Fibroblast of gingiva (primary cell): ENCODE measurements at places on chromosomes 1 and 21.

DNA sequence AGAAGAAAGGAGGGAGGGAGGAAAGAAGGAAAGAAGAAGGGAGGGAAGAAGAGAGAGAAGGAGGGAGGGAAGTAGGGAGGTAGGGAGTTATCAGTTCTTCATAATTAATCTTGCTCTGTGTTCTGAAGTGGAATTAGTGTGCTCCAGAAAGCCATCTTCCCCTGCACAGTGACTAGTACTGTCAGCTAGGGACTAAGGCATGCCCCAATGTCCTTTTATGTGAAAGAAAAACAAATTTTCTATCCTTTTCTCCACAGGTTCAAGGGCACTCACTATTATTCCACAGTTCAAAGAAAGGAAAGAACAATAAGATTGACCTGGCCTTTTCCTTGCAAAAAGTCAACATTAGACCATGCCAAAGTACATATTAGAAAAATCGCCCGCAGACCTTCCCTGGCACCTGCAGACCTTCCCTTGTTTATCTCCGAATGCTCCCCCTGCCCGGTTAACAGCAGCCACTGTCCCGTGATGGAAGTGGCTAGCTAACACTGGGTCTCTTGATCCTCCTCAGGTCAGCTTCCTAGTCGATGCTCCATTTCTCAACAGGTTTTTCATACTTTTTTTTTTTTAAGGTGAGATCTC is 107.2 kb upstream of the EDEM3 start:
- no peak for DNase-seq

DNA sequence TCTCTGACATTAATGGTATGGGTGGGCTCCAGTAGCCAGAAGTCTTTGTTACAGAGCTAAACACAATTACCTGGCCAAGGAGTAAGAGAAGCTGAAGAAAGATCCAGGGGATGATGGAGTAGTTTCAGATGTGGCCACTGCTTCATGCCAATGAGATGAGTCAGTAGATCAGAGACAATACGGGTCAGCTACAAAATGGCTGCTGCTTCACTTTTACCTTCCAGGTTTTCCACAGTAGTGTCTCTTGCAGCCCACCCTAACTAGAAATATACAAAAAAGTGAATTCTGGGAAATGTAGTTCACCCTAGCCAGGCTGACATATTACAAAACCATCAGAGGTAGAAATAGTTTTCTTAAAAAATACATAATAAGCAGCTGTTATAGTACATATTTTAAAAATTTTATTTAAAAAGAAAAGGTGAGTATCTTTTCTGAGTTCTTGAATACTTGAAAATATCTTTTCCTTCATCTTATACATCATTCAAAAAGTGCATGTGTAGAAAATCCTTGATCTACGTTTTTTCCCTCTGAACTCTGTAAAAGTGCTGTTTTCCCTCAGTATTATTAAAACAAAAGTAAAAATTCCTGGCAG is 36.1 kb downstream of the LRIF1 start:
- no peak for DNase-seq

GRCh38 chr1:58991305-58991704 is 207.5 kb upstream of the JUN start:
- no peak for DNase-seq

DNA sequence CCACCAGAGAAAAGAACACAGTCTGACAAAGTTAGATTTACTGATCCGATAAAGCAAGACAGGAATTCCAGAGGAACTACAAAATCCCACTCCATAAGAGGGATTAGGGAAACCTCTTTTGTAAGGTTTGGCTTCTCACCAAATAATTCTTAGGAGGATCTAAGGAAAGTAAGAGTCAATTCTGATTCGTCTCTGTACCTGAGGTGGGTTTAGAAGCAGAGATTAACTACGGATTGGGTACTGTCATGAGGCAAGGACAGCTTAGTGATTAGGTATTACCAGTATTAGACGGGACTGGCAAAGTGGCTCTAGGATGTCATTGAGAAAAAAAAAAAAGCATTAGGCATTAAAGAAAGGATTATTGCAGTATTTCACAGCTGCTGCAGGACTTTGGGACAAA is 371.7 kb upstream of the BRINP3 start:
- DNase-seq, result no peak

GRCh38 chr1:94434365-94435045 is 16.3 kb downstream of the ABCD3 start:
- no peak for DNase-seq

DNA sequence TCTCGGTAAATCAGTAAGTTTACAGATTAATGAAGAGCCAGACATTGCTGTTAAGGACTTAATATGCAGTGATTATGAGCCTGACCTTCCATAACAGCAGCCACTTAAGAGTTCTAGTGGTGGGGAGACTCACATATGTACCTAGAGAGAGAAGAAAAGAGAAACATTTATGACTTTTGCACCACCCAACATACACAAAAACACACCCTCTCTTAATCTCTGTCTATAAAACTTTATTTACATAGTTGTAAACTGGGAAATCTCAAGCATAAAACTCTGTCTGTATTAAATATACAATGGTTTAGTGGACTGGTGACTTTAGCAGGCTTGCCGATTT is 347.4 kb upstream of the ADGRL2 start:
- no peak for DNase-seq

DNA sequence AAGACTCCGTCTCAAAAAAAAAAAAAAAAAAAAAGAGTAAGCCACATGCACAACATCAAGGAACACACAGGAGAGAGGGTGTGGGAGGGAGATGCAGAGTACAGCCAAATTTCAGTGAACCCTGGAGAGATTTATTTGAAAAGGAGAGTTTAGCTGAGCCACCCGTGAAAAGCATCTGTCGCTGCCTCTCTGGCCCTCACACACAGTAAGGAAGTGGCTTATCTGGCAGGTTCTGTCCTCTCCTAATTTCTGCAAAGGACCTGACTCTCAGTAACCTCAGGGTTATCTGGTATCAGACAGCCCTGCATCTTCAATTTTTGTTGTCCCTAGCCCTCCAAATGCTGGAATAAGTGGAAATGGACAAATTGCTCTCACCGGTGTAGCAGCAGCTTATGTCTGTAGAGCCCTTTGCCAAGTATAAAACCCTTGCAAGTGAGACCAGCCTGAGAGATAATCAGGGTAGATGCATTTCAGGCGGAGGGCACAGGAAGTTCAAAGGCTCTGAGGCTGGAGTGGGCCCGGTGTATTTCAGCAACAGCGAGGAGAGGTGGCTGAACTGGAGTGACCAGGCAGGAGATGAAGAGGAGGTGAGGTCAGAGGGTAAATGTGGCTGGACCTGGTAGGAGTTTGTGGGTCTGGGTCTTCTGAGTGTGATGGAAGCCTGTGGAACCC is 16.7 kb upstream of the IL10RB start:
- no peak for DNase-seq

GRCh38 chr1:73755649-73756048 is 442.3 kb downstream of the LRRIQ3 start:
- no peak for DNase-seq

GRCh38 chr1:83900524-83900923 is 98.4 kb downstream of the TTLL7 start:
- DNase-seq, result peak; percentile 12

DNA sequence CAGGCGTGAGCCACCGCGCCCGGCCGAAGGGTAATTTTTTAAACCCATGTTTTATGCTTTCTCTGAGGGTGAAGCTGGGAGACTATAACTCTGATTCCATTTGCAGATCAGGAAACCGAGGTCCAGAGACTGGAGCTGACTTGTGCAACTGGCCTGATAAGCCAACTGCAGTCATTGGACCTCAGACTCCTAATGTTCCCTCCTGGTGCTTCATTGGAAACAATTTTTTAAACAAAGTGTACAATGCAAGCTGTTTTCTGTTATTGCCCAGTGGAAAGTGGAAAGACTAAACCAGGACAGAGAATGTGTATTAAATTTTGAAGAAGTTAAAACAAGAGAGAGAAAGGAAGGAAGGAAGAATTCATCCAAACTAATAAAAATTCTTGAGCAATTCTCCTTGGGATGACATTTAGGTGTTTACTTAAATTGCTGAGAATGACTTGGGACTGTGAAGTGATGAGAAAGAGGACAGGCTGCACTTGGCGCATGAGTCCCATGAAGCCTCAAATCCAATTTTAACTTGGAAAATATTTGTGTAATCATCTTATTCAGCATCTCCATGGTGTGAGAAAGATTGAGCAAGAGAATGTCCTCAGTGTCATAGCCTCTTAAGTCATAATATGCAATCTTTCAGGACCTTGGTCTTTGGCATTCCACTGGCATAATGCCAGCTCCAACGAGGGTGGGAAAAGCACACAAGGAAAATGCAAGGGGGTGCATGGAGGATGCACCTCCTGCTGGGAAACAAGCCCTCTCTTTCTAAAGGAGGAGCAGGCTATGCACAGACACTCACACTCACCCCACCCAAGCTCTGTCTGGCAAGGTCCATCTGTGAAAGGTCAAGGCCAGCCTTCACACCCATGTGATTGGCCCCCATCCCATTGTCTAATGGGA is 342.0 kb downstream of the SIPA1L2 start:
- peak; percentile 76 for DNase-seq

GRCh38 chr1:58714544-58714943 is 14.7 kb upstream of the MYSM1 start:
- no peak for DNase-seq

- DNase-seq, result peak; percentile 80
These were observed 76.6 kb downstream of the NDUFS5 start for GRCh38 chr1:39102537-39103327.
